NCI-H1105 treated with DMSO at 0.1 percent for 48 hours (cell line): ENCODE measurements at places on chromosomes 3 and 15.

- DNase-seq = no peak
Observed at GRCh38 chr3:112925969-112926368, 48.9 kb downstream of the CD200R1 start.

GRCh38 chr15:88204584-88204983, 52.0 kb downstream of the NTRK3 start:
- DNase-seq = no peak

- no peak for DNase-seq
Observed at GRCh38 chr3:112770032-112770626, 76.5 kb downstream of the CD200R1L start.

DNA sequence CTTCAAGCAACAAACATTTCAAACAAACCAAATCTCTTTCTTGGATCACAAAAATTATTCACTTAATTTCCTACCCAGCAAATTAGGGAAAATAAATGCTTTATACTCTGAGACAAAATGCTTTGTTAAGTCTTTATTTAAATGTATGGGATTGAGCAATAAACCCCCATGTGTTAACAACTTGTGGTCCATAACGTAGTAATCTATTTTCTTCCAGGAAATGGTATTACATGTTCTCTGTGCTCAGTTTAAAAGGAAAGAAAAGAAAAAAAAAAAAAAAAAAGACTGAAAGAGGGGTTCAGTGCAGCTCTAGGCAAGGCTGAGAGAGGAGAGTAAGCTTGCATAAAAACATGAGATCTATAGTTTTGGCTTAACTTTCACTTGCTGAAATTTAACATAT, 102.3 kb downstream of the PIK3CB start:
- DNase-seq = no peak

- DNase-seq = no peak
Observed at GRCh38 chr15:33641069-33641468, 327.2 kb upstream of the CHRM5 start.

- DNase-seq = no peak
Observed at GRCh38 chr3:40079203-40079846, 230.2 kb upstream of the EIF1B start.

GRCh38 chr15:52361975-52362494, 66.4 kb upstream of the MYO5C start:
- DNase-seq = no peak

- DNase-seq = peak; percentile 5
Observed at GRCh38 chr3:121661376-121661775, 673 bp upstream of the HCLS1 start.

DNA sequence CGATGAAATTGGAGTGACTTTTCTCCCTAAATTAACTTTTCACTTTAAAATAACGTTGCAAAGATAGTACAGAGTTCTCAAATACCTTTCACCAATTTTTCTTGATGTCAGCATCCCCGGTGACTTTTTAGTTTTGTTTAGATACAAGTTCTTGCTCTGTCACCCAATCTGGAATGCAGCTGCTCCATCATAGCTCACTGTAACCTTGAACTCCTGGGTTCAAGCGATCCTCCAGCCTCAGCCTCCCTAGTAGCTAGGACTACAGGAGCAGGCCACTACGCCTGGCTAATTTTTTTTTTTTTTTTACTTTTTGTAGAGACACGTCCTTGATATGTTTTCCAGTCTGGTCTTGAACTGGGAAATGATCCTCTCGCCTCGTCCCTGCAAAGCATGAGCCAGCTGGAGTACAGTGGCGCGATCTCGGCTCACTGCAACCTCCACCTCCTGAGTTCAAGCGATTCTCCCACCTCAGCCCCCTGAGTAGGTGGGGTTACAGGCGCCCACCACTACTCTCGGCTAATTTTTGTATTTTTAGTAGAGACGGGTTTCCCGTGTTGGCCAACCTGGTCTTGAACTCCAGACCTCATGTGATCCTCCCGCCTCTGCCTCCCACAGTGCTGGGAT, 747 bp downstream of the NSUN3 start:
- no peak for DNase-seq

GRCh38 chr3:173743111-173743510, 345.6 kb downstream of the NLGN1 start:
- peak; percentile 75 for DNase-seq

GRCh38 chr3:110811050-110811449, 260.6 kb upstream of the NECTIN3 start:
- DNase-seq = no peak

- DNase-seq = peak; percentile 32
Observed at GRCh38 chr3:73511571-73512525, 112.9 kb downstream of the PDZRN3 start.

- peak; percentile 89 for DNase-seq
Observed at GRCh38 chr3:128487813-128488635, 5.0 kb downstream of the GATA2 start.

GRCh38 chr15:50556642-50557371, 10.3 kb upstream of the USP50 start:
- DNase-seq = no peak

DNA sequence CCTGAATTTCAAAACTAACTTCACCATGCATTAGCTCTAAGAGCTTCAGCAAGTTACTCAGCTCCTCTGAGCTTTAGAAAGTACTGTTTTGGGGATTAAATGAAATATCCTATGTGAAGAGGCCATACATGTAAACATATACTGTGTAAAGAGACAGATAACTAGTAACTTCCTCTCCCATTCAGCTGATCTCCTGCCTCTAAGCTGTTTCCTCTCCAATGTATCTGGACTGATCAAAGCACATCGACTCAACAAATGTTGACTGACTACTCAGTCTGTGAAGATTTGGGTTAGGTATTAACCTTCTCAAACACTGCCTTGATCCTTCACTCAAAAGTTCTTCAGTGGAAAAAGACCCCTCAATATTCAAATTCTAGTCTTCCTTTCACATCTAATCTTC, 82.0 kb downstream of the BOC start:
- no peak for DNase-seq

GRCh38 chr15:78768531-78769408, 42.5 kb downstream of the ADAMTS7 start:
- DNase-seq = no peak

GRCh38 chr3:135895106-135895733, 70.3 kb upstream of the PPP2R3A start:
- DNase-seq = peak; percentile 93

GRCh38 chr3:197375001-197375441, 76.6 kb upstream of the DLG1 start:
- DNase-seq = no peak

DNA sequence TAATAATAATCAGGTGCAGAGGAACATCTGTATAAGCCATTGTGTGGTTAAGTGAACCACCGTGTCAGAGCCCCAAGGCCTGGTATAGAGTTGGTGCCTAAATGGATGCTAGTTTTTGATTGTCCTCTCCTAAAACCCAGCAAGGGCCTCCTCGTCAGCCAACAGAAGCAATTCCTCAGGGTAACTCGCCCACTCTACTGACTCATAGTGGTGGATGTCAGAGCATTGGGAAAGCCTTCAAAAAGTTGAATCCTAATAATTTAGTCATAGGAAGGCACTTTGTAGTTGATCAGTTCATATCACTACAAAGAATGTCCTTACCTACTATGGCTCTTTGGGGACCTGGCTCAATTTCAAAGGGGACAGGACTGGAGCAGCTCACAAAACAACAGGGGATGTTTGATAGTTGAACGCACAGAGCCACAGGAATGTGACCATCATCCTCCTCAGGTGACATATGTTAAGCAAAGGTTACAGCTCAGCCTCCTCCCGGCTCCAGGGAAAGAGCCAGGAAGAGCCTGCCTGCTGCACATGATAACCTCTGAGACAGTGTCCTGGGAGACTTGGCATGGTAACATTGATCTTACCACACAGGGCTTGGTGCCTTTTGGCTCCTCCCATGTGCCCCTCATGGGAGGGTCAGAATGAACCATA, 338.7 kb downstream of the CLSTN2 start:
- no peak for DNase-seq

DNA sequence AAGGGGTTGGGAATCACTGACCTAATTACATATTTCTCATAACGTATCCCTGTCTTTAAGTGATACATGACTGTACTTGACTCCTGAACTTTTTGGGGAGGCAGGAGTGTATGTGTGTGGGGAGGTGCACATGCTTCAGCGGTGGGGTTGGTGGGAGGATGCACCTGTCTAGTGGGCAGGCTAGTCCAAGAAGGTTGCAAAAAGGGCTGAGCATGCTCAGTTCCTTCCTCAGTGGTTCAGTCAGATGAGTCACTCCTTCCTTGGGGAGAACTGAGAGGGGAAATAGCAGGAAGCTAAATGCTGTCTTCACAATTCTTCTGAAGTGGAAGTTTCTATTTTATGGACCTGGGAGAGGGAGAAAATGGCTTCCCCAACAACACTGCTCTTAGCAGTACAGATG, 24.6 kb upstream of the AP4E1 start:
- no peak for DNase-seq

DNA sequence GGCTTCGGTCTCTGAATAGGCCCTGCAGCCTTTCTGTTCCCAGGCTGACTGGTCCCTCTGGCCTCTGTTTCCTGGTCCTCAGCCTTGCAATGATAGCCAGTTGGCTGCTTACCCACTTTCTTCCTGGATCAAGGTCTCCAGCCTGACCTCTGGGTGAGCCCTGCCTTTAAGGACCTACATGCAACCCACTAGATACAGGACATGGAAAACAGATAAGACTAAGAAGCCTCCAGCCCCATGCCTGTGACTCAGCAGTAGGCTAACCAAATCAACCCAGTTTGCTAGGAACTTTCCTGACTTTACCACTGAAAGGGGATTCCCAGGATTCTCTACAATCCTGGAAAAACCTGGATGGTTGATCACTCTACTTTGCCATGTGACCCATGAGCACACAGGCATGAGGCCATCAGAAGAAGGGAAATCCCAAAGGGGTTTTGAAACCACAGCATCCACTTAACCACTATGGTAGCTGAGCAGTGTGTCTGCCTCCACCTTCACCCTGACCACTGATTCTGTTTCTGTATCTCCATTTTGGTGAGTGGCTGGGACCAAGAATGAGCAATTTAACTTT, 188.1 kb downstream of the CHST2 start:
- no peak for DNase-seq

DNA sequence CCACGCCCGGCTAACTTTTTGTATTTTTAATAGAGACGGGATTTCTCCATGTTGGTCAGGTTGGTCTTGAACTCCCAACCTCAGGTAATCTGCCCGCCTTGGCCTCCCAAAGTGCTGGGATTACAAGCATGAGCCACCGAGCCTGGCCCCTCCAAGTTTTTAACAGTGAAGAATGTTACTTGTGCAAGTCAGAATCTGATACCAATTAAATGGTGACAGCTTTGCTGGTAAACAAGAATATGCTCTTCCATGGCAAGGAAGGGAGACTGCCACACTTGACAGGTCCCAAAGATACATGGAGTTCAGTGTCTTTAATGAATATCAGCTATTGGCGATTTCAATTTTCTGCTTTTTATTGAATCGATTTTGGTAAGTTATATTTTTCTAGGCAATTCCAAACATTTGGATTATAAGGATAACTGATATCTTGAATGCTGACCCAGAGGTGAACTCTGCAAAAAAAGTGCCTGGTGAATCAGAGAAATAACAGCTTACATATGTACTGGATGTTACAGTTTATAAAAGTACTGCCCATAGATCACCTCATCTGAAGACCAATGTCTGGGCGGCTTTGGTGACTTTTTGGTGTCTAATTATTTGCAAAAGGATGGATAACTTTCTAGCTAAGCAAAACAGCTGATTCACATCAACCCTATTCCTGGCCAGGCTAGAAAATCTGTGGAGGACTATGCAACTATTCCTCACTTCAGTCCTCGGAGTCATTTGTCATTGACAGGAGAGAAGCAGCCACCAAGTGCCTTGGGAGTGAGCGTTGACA, 1.2 kb downstream of the PARP16 start:
- DNase-seq = no peak

- DNase-seq = no peak
Observed at GRCh38 chr3:128698211-128699047, 27.6 kb upstream of the RAB7A start.

GRCh38 chr15:70004826-70005225, 92.9 kb downstream of the TLE3 start:
- no peak for DNase-seq

DNA sequence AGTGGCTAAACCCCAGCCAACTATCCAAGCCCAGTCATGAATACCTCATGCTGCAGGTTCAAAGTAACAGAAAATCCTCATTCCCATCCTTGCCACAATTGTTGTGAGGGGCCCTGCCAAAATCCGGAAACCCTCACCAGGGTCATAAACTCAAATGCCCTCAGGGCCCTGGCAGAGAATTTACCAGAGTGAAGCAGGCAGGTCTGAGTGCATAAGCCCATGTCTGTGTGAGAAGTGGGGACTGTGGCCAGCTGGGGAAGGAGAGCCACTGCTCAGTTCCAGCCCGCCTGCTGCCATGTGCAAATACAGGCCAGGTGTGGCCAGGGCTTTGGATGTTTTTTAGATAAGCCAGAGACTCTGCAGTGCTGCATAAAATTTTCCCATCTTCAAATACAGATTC, 7.0 kb downstream of the CEP152 start:
- DNase-seq = peak; percentile 50
